NCI-H187 treated with DMSO at 0.1 percent for 48 hours (cell line): ENCODE measurements at places on chromosomes 13 and 19.

GRCh38 chr19:34171539-34171876, 796 bp upstream of the LSM14A start:
- no peak for DNase-seq

DNA sequence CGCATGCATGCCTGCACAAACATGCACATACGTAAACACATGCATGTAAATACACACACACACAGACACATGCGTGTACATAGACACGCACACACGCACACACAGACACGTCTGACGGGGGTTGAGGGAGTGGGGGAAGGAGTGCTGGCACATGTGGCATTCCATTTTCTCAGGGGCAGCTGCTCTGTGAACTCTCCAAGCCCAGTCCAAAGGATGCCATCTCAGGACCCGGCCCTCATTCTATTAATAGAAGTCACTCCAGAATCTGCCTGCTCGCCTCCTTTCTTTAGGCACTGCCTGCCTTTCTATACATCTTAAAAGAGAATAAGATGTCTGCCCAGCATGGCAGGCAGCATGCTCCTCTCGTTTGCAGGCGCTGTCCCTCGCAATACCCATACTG, 5.3 kb downstream of the ARHGEF7 start:
- no peak for DNase-seq

GRCh38 chr19:11164879-11165406, 9.4 kb upstream of the SPC24 start:
- no peak for DNase-seq

DNA sequence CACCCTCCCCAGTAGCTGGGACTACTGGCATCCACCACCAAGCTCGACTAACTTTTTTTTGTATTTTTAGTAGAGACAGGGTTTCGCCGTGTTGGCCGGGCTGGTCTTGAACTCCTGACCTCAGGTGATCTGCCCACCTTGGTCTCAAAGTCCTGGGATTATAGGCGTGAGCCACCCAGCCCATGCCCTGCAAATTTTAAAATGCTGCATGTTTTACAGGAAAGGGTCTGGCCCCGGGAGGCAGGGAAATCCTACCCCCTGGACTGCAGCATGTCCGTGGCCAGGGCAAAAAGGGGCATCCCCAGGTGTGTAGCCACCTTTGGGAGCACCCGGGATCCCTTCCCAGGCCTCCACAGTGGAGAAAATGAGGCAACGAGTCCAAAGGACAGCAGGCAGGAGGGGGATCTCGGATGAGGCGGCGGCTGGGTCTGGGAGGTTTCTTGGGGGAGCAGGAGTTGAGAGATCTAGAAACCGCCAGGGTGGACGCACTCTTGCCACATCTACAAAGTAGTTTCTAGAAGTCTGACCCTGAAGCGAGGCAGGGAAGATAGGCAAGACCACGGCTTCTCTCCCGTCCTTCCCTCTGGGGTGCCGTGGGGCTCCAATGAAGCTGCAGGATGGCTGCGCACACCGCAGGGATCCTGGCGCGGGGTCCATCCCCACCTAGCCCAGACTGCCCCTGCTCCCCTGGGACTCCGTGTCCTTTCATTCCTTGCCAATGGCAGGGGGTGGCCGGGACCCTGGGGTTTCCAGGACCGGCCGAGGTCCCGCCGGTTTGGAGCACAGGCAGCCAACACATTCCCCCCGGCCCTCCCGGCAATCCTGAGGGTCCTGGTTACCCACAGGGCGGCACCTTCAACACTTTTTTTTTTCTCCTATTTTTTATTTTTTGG, 21.3 kb upstream of the ZBTB7A start:
- DNase-seq = no peak

DNA sequence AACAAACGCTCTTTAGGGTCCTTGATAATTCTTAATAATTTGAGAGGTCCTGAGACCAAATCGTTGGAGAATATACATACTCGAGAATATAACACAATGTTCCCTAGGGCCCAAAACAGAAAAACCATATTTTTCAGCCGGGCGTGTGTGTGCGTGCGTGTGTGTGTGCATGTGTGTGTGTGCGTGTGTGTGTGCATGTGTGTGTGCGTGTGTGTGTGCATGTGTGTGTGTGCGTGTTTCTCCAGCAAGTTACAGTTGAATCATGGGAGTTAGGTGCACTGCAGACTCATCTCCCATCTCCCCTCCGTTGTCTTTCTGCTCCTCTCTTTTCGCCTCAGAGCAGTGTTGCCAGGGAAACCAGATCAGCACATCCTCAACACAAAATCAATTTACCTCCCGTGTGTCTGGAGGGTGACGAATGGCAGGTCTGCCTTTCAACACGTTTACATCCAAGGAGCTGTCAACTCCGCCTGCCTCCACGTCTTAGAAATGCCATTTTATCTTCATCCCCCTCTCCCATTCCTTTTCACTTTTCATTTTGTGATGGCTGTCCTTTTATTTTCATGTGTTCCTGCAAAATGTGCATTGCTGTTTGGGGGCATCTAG, 8.3 kb upstream of the PNMA8B start:
- DNase-seq = no peak

GRCh38 chr19:16908759-16909158, 20.0 kb downstream of the F2RL3 start:
- no peak for DNase-seq

- DNase-seq = no peak
Observed at GRCh38 chr13:39132286-39133230, 94.3 kb downstream of the NHLRC3 start.

DNA sequence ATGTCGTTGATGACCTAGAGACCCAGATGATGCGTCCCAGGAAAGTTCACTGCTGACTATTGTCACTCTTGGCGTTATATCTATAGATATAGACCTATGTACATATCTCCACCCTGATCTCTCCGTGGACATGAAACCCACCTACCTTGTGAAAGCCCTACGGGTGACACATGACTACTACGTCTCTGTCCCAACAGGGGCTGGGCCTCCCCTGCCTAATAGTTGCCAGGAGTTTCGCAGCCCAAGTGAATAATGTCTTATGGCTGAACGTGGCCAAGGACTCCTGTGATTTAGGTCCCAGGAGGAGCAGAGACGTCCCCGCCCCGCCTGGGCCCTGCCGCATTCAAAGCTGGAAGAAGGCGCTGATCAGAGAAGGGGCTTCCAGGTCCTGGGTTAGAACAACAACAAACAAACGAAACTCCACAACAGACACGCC, 4.9 kb upstream of the POU4F1 start:
- no peak for DNase-seq

GRCh38 chr19:38920602-38921419, 8.8 kb upstream of the CCER2 start:
- no peak for DNase-seq

DNA sequence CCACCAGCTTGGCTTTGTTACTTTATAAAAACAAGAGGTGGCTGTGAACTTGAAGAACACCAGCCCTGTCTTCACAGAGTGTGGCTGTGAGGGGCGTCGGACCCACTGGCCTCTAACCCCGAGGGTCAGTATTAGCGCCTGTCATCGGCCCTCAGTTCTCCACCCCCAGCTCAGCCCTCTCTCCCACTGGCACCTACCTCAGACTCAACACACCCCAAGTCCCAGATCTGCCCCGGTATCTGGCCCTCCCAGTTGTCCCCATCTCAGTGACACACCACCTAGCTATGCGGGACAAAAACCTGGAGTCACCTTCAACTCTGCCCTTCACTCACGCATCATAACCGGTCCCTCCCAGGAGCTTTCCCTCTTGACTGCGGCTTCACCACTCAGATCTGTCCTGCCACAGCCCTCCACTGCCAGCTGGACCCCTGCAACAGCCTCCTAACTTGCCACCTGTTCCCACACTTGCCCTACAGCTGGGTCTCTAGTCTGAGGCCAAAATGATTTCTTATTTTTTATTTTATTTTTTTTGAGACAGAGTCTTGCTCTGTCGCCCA, 45.4 kb downstream of the PEPD start:
- DNase-seq = no peak

DNA sequence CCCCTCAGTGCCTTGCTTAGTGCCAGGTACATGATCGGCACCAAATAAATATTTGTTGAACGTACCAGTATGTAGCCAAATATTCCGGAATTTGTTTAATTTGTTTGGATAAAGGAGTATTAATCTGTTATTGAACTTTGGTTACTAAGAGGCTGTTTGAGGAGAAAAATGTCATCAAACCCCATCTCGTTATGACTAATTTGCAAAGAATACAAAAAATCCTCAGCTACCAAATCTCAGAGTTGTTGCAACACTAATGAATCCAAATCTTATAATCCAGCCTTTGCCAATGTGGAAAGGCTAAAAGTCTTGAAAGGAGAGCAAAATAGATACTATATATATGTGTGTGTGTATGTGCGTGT, 79.5 kb downstream of the KLF5 start:
- no peak for DNase-seq

GRCh38 chr13:23959231-23959862, 62.0 kb upstream of the C1QTNF9B start:
- no peak for DNase-seq

- DNase-seq = no peak
Observed at GRCh38 chr13:30789166-30789862, 54.0 kb downstream of the ALOX5AP start.

DNA sequence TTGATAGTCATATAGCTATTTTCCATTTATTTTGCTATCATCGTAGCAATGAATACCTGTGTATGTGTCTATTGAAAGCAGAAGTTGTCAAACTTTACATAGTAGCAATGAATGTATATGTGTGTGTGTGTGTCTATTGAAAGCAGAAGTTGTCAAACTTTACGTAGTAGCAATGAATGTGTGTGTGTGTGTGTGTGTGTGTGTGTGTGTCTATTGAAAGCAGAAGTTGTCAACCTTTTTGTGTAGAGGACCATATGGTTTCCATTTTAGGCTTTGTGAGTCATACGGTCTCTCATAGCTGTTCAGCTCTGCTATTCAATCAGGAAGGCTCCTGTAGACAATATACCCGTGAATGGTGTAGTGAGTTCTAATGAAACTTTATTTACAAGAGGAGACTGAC, 20.8 kb downstream of the NLRP4 start:
- DNase-seq = no peak

- DNase-seq = no peak
Observed at GRCh38 chr19:18060472-18060871, 26.3 kb downstream of the IL12RB1 start.

DNA sequence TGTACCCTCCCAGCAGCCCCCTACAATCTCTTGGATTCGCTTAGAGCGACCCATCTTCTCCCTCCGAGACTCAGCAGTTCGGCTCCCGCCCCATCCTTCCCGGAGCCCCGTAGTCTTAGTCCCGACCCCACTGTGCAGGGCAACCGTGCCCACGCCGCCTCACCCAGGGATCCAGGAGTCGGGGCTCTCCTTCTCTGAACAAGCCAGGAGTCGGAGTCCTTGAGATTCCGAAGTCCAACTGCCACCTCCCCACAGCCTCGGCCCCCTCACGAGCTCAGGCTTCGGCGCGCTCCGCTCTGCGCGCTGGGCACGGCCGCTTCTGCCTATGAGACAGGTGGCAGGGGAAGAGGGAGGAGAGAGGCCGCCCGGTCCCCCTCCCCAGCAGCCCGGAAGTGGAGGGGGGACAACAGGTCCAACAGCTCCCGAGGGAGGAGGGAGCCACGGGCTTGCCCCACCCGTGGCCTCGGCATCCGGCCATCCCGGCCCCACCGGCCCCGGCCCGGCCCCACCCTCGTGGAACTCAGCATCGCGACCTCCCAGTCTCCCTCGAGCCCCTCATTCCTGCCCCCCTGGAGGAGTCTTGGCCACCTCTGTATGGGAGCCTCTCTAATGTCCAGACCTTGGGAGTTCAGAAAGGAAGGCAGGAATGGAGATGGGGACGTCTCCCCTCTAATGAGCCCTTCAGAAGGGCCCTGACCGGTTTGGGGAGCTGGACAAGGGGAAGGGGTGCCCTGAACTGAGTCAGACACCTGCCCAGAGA, at the start of gene PHLDB3:
Gene PHLDB3, minus strand, starts transcription at position 321 of the 760 bp plus-strand sequence. CDS start 628 bp downstream, outside the sequence.
- no peak for DNase-seq

- no peak for DNase-seq
Observed at GRCh38 chr19:16661480-16662034, 618 bp downstream of the TMEM38A start.

- DNase-seq = no peak
Observed at GRCh38 chr19:403221-404027, 5.5 kb downstream of the C2CD4C start.

GRCh38 chr13:82002710-82003109, 1661.8 kb upstream of the SPRY2 start:
- DNase-seq = no peak

GRCh38 chr13:111937777-111938311, 129.1 kb upstream of the SOX1 start:
- DNase-seq = no peak

GRCh38 chr19:21705393-21705792, 62.0 kb downstream of the ZNF100 start:
- DNase-seq = no peak

DNA sequence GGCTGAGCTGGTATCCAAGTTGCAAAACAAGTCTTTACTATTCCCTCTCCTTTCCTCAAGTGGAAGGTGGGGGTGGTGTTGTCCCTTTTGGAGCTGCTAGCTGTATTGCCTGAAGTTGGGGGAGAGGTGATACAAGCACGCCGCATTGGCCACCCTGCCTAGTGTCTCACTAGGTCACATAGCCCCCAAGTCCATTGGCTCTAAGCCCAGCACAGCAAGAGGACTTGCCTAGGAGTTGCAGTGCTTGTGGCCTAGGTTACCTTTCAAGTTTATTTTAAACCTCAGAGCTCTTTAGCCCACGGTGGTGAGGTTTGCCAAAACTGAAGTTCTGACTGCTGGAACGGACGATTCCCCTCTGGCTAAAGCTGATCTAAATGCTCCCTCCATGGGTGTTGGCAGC, 5.3 kb upstream of the DNAJC3 start:
- DNase-seq = no peak

DNA sequence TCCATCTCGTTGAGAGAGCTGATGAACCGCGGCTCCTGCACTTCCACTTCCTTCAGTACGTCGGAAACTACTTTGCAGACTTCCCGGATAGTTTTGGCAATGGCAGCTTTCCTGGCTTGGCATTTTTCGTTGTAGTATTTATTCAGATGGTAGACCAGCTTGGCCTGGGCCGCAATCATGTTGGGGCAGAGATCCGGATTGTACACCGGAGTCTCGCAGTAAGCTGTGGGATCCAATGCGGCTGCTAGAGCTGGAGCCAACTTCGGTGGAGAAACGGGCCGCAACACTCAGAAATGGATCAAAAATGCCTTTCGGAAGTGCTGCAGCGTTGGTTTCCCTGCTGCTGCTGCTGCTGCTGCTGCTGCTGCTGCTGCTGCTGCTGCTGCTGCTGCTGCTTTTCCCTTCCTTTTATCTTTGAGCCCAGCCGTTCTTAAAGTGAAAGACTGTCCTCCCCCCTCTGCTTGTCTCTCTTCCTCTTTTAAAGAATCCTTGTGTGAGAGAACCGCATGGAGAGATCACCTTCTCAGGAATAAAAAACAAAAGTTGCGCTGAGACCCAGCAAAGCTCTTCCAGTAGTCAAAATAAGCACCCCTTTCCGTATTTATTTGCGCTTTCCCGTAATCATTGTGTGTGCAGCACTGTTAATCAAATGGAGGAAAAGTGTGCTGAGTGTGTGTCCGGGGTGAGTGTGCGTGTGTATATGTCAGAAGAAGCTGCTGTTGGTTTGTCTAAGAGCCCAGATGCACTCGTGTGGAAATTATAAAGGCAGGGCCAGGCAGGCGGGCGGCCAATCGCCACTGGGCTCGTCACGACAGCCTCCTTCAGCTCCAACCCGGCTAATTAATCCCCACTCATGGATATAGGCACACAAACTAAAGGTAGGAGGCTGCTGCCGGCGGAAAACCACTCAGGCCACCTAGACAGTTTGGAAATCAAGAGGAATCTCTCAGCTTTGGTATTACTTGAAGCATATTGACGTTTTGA, at the start of gene MAB21L1:
Gene MAB21L1, minus strand, starts transcription at position 730 of the 984 bp plus-strand sequence. Its CDS starts 551 bp downstream, at position 179.
- DNase-seq = peak; percentile 47

- no peak for DNase-seq
Observed at GRCh38 chr13:110380359-110381028, 73.4 kb downstream of the COL4A2 start.
